ENCODE measurements at places on chromosomes 4 and X.
A peak's percentile ranks its signal among the peaks of the same experiment; 100 is the strongest.

DNA sequence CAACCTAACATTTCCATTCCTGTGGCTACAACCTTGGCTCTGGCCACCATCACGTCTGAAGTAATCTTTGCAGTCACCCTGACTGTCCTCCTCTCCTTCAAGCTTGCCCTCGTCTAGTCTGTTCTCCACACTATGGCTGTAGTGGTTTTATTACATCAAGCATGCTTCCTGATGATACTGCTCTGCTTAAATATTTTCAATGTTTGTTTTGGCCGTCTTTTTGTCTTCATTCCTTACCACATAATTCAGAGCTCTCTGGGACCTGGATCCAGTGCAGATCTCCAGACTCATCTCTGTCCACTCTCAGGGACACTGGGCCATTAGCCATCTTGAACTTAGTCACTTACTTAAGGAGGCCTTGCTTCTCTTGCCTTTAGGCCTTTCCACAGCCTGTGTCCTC is 27.7 kb upstream of the FREM3 start:
- no peak for ATAC-seq

DNA sequence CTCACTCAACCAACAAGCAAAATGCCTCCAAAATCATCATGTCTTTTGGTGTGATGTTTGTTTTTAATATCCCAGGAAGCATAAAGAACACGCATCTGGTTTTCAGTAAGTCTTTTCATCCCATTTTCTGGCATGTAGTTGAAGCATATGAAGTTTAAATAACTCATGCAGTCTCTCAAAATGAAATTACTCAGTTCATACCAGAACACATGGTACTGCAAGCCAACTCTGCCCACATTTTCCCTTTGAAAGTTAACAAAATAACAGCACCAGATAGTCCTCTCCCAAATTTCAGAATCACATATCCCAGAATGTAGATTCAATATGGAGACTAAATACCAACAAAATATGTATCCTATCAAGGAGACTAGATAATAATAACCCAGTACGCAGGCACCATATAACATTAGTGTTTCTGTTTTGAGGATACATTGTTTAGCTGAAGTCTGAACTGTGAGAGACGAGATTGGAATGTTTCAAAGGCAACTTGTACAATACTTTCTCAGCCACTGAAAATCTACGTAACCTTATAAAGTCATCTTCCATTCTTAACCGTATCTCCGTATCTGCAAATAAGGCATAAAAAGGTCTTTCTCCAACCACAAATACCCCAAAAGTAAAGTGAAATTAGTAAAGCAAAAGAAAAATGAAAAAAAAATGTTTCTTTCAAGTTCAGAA is 23.1 kb downstream of the CORIN start:
- no peak for ATAC-seq

DNA sequence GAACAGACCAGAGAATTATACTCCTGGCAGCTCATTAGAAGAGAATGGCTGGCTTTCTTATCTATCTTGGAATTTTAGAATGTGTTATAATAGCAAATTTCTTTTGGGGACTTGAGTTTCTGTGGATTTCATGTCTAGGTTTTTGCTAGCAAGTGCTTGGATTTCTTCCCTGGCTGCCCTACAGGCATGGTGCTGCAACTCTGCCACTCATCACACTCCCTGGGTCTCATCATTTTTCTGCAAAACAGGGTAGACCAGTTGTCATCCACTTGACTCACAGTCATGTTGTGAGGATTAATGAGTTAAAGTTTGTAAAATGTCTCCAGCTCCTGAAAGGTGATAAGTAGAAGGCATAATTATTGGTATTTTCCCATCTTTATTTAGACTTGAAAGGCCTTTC is 60.7 kb upstream of the LCORL start:
- no peak for ATAC-seq

DNA sequence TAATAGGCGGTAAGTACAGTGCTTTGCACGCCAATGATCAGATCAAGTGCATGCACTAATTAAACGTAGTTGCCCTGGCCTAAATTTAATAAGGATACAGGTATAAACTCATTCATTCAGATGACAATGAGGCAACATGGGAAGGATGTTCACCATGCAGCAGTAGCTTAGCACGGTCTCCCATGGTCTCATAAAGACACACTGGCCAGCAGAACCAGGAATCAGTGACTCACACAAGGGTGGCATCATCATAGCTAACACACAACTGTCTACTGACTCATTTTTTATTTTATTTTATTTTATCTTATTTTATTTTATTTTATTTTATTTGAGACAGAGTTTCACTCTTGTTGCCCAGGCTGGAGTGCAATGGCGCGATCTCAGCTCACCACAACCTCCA is 42.7 kb downstream of the TMEM156 start:
- no peak for ATAC-seq

GRCh38 chr4:12041828-12042227 is 613.1 kb upstream of the HS3ST1 start:
- ATAC-seq = no peak

GRCh38 chr4:77141964-77142645 is 14.9 kb upstream of the CCNG2 start:
- ATAC-seq = no peak

GRCh38 chrX:65932173-65933084 is 107.5 kb downstream of the VSIG4 start:
- peak; percentile 99 for ATAC-seq

- no peak for ATAC-seq
Measured at GRCh38 chrX:50704360-50704759, 109.6 kb downstream of the SHROOM4 start.

GRCh38 chr4:99827454-99827853 is 10.8 kb downstream of the DAPP1 start:
- no peak for ATAC-seq

DNA sequence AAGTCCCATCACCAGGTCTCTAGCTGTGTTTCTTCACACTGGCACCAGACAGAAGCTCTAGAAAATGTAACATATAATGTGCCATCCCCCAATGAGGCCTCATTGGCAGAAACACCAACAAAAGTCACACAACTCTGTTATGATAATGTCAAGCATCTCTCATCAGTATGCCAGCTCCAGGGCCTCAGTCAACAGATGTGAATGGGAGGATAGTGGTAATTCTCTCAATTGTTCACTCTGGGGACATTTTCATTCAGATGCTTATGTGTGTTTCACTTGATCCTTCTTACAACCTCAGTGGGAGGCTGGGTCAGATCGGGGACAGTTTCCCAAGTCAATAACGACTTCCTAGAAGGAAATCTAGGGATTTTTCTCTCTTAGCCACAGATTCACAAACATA is 57.5 kb upstream of the SCOC start:
- ATAC-seq = no peak

- no peak for ATAC-seq
Measured at GRCh38 chrX:153380691-153381090, 20.5 kb downstream of the PNMA6E start.

DNA sequence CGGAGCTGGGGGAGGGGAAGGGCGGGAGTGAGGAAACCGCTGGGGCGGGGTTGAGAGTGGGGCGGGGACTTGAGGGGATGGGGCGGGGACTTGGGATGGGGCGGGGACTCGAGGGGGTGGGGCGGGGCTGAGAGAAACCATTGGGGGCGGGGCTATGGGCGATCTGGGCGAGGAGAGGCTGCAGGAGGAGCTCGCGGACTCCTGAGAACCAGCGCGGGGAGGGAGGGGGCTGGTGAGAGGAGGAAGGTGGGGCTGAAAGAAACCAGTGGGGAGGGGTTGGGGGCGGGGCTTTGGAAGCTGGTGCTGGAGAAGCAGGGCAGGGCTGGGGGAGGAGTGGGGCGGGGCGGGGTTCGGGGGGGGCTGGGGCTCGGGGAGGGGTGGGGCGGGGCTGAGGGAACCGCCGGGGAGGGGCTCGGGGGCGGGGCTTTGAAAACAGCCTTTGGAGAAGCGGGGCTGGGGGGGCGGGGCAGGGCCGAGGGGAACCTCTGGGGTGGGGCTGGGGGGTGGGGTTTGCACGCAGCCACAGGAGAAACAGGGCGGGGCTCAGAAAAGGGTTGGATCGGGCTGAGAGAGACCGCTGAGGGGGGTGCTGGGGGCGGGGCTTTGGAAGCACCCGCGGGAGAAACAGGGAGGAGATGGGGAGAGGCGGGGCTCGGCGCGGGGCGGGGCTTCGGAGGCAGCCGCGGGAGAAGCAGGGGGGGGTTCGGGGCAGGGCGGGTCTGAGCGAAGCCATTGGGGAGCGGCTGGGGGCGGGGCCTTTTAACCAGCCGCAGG is 777 bp upstream of the EOLA2 start:
- peak; percentile 22 for ATAC-seq

GRCh38 chrX:39564751-39565150 is 533.0 kb downstream of the BCOR start:
- no peak for ATAC-seq

DNA sequence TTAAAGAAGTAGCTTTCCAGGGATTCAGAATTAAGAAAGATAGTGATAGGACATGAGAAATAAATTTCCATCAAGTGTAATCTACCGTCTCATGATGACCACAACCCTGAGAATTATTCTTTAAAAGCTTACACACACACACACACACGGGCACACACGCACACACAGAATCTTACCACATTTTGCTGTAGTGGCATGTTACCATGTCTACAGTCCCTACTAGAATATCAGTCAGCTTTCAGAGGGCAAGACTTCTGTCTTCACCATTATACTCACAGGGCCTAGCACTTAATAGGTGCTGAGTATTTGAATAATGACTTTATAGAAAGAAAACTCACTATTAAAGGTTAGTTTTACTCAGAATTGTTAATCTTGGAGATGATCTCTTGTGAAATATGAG is 15.4 kb downstream of the CMC4 start:
- ATAC-seq = peak; percentile 63

- ATAC-seq = no peak
Measured at GRCh38 chr4:155604718-155605626, 61.7 kb upstream of the GUCY1A1 start.

GRCh38 chr4:67325791-67326190 is 219.5 kb downstream of the CENPC start:
- no peak for ATAC-seq

- ATAC-seq = peak; percentile 34
Measured at GRCh38 chrX:19875050-19875431, 12.4 kb downstream of the SH3KBP1 start.

GRCh38 chr4:110165382-110166286 is 32.8 kb downstream of the ELOVL6 start:
- peak; percentile 100 for ATAC-seq

DNA sequence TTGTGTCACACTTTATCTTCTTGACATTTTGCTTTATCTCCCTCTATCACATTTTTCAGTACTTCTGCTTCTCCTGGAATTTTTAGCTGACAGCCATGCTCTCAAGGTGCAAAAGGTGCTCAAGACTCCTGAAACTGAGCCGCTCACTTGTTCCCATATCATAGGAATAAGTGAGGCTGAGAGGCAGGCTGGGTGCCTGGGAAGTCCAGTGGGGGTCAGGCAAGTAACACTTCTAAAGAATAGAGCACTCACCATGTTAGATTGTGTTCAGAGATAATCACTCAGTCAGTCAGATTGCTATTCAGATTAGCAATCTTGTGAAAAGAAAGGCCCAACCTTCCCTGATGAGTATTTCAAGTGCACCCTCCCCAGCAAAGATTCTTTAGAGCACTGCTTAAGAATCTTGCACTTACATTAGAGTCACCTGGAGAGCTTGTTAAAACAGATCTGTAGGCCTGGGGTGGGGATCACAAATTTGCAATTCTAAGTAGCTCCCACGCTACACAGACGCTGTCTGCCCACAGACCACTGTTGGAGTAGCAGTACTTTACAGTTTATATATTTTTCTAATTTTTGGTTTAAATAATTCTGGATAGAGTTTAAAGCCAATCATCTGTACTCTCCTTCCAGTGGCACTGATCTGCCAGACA is 23.1 kb upstream of the LRAT start:
- no peak for ATAC-seq

- peak; percentile 89 for ATAC-seq
Measured at GRCh38 chr4:1080961-1081688, 32.2 kb downstream of the RNF212 start.

GRCh38 chr4:84498935-84499623 is at the start of gene NKX6-1:
Gene NKX6-1 (minus strand): TSS chr4:84499292. CDS start chr4:84498228, 1,064 bp downstream.
- ATAC-seq = no peak
